ENCODE measurements at places on chromosomes 13 and 19.

DNA sequence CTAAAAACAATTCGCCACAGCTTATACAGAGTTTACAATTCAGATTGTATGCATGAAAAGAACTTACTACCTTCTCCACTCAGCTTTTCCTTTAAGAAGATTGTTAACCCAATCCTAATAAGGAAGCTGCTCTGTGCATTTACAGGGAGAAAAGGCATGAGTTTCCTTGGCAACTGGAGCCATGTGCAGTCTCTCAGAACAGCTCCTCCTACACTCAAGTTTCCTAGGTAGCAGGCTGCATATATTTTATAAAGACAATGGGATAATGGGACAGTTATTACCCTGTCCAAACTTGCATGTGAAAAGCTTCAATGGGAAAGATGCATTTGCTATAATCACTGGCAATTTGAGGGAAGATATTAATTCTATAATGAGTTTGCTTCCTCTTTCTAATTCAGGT, 125.5 kb upstream of the TRPC4 start:
- DNase-seq = no peak

- no peak for DNase-seq
These were observed 204.7 kb downstream of the FGF14 start for GRCh38 chr13:102197193-102197592.

DNA sequence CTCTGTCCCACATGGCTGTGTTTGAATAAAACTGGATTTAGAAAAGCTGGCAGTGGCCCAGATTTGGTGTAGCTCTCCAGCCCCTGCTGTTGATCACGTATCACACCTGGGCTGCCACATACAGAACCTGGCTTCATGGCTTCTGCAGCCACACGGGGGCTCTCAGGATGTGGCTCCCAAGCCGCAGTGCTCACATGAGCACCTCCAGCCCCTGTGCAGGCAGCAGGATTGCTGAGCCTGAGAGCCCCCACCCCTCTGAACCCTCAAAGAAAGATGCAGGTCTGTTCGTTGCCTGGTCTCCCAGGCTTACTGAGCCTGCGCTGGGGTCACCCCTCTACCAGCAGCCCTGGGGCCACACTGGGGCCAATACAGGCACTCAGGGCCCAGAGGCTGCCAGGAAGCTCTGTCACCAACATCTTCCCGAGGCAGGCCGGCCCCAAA, 2.7 kb downstream of the PLEKHF1 start:
- no peak for DNase-seq

- no peak for DNase-seq
These were observed 51.0 kb upstream of the PDX1 start for GRCh38 chr13:27868641-27869435.

DNA sequence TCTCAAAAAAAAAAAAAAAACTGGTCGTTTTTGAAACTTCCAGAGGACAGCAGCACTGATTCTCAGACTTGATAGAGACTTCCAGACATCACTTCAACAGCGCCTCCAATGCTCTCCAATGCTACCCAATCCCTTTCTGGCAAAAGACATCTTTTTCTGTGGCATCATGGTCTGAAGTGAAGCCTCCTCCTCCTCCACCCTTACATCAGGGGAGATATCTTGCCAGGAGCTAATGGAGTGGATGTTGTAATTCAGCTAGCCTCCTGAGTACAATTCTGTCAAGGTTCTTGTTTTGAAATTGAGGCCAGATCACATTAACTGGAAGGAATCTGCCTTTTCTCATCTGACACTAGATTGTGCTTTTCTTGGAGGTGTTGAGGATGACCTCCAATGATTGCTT, 24.2 kb downstream of the FXYD5 start:
- DNase-seq = no peak

Measured in stimulated activated CD4-positive, alpha-beta T cell treated with anti-CD3 and anti-CD28 coated beads, Interleukin-15, amount 100 ng/mL, for 48 hours (primary cell).